ENCODE measurements at places on chromosomes 16 and 17.
A peak's percentile ranks its signal among the peaks of the same experiment; 100 is the strongest.

DNA sequence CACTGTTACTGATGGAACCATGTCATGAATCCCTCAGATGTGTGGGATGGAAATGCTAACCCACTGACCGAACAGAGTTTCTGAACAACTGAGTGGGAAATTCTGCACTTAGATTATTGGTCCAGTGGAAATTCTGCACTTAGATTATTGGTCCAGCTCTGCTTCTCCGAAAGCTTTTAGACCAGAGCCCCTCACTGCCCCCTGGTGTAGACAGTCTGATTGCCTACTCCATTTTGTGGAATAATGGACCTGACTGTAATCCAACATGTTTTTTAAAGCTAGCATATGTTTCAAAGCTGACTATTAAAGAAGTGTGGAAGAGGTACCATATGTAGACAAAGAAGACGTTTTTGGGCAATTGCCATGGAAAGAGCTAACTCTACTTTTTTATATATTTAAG lies 50.3 kb upstream of the TBX2 start:
- peak; percentile 2 for DNase-seq

DNA sequence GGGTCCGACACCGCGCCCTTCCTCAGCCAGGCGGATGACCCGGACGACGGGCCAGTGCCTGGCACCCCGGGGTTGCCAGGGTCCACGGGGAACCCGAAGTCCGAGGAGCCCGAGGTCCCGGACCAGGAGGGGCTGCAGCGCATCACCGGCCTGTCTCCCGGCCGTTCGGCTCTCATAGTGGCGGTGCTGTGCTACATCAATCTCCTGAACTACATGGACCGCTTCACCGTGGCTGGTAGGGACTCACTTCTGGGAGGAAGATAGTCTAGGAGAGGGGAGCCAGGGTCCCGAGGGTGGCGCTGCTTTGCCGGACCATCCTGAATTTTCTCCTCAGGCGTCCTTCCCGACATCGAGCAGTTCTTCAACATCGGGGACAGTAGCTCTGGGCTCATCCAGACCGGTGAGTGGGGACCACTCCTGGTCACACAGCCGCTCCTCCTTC lies 601 bp downstream of the SPNS1 start:
- DNase-seq, result no peak

- no peak for DNase-seq
These were observed 150.3 kb downstream of the KCNJ18 start for GRCh38 chr17:21842332-21843317.

DNA sequence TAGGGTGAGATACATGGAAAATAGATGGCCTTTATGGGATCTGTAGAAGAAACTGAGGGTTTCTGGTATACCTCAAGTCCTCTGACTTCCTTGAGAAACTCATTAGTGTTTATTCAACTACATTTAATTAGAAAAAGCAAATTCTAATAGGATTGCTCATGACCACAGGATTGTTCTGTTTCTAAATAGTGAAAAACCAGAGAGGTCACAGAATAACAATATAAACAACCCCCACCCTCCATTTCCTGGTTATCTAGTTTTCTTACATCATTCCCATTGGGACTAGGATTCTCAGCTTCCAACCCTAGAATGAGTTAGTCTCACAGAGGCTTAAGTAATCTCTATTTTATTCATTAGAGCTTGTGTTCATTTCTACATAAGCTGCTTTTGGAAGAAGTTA lies 30.0 kb downstream of the SF3B3 start:
- DNase-seq, result no peak

DNA sequence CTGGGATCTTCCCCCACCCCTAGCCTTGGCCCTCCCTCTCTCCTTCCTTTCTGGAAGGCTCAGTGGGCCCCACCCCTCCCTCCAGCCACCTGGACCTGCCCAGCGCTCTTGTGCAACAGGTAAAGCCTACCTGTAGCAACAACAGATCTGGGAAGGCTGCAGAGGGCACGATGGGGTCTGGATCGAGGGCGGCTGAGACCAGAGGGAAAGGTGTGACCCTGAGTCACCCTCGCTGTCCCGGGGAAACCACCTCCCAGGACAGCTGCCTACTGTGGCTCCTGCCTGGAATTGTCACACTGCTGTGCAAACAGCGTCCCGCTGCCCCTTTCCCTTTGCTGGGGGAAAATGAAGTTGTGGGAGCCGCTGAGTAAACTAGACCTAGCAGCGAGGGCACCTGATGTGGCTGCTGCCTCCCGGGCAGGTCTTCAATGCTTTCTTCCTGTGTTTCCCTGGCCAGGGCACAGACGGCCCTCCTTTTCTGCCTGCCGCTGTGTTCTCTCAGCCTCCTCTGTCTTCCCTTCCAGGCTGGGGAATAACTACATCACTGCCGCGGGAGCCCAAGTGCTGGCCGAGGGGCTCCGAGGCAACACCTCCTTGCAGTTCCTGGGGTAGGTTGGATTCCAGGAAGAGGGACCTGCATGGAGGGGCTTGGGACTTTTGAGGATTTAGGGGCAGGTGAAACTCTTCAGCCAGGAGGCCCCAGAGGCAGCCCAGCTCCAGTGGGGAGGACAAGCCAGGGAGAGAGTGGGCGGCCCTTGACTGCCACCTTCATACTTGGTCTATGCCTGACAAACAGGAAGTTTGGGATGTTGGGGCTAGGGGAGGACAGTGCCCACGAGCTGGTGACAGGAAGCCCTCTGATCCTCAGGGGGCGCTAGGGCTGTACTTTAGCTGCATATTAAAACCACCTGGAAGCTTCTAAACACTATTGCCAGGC lies 22.2 kb upstream of the CYLD start:
- no peak for DNase-seq

DNA sequence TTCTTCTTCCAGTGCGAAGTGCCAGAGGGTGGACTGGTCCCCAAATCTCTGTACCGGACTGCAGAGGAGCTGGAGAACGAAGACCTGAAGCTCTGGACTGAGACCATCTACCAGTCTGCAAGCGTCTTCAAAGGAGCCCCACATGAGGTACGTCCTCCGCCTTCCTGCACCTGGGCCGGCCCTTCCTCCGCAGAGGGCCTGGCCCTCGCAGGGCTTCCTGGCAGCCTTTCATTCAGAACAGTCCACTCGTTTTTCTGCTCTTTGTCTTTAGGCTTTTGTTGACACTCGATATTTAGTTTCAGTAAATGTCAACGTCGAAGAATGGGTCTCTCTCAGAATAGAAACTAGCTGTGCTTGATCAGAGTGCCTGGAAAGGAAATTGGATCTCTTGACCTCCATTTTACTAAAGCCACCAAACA lies 68.6 kb downstream of the SEC14L1 start:
- DNase-seq, result no peak

DNA sequence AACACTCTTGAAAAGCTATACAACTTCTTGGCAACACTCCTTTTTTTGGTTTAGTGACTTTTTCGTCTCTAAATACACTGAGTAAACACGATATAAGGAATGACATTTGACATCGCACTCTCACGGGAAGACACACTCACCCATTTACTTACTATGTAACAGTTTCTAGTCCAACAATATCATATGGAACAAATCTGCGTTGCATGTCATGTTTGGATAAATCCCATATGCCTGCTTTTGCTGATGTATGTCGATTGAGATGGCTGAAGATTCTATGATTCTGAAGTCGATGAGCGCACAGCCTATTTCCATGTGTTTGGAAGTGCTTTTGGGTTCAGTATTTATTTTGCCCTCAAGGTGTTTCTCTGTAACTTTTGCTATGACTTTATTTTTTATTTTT lies 18.2 kb downstream of the ITGAE start:
- no peak for DNase-seq

GRCh38 chr16:82264756-82265155 lies 94.7 kb upstream of the MPHOSPH6 start:
- no peak for DNase-seq

DNA sequence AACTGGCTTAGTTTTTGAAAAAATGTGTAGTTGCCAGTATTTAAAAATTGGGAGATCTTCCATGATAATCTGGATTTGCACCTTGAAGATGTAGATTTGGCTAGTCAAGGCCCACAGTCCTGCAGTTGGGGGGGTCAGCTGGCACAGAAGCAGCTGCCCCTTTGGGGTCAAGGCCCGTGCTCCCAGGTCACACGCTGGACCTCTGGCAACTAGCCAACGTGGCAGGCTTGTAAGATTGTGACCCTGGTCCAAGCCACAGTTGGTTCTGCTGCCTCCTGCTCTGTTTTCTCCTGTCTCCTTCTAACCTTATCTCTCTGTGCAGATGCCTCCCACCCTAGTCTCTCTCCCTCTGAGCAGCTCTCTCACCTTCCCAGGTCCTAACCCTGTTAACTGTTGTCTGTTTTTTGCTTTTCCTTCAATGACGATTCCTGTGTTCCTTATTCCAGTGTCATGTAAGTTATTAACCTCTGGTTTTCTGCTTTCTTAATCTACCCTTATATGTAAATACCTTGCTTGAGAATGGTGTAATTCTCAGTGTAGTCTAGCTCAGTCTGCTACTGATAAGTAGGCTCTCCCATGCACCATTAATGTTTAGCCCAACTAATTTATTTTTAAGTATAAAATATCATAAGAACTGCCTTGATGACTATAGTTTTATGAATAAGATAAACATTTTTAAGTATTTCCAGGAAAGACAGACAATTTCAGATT lies 27.9 kb downstream of the CLEC16A start:
- DNase-seq, result peak; percentile 95

GRCh38 chr17:61209525-61209924 lies 190.1 kb upstream of the TBX2 start:
- no peak for DNase-seq

DNA sequence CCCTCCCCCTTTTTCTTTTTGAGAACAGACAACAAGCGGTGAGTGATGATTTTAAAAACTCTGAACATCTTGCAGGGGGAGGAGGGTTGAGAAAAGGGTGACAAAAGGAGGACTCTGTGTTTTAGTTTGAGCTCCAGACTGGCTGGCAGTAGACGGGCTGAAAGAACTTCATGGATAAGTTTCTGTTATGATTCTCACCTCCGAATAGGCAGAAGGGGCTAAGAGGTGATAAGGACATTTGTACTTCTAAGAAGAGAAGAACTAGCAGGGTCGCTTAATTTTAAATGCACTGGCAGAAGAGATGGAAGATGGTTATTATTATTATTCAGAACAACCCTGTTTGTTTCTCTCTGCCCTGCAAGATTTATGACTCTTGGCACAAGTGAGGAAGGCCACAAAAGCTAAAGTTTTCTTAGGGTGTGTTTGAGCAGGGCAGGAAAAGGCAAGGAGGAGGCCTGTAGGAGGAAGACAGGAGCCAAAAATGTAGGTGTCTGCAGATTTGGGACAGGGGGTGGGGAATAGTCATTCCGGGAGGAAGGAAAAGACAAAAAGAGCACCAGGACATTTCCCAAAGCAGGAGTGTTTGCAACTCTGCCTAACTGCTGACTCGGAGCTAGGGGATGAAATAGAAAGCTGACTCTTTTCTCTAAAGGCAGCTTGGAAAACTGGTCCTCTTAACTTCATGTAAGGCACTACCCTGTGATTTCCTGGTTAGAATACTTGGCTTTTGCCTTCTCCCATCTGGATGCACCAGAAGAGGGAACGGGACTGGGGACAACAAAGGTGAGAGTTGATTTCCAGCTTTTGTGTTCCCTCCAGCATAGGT lies 11.9 kb upstream of the HOXB2 start:
- no peak for DNase-seq

DNA sequence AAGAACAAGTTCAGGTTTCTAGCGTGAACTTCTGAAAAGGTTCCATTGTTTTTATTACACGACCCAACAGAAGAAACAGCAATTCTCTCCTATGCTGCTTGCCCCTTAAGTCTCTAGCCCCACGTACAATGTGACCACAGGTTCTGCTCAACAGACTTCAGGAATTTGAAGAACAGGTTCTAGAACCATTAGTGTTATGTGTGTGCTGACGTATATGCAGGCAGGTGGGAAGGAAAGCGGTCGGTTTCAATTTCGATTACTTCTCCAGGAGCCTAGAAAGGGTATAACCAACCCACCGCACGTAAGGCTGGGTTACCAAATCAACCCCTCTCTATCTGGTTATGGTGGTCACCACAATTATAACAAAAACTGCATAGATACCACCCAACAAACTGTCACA lies 39.4 kb downstream of the XPO6 start:
- no peak for DNase-seq

- no peak for DNase-seq
These were observed 25.1 kb downstream of the SLC7A5 start for GRCh38 chr16:87844120-87844733.

DNA sequence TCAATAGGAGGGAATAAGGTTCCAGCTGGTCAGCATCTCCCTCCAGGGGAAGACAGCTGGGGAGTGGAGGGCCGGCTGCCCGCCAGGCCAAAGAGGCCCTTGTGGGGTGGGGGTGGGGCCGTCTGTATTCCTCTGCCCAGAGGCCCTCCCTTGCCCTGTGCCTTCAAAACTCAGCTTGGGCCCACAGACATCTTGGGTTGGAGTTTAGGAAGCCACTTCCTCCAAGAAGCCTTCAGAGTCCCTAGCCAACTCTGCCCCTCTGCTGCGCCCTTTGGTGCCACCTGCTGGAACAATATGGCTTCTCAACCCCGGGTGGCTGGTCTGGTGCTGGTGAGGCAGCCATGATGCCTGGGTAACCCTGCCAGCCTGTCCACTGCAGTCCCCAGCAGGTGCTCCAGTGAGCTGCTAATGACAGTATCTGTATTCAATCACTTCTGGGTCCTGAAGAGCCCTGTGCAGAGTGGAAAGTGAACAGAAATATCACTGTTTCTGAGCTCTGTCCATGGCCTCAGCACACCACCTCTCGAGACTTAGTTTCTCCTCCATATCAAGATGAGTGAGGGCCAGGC lies 16.7 kb downstream of the HSD11B2 start:
- DNase-seq, result peak; percentile 86

DNA sequence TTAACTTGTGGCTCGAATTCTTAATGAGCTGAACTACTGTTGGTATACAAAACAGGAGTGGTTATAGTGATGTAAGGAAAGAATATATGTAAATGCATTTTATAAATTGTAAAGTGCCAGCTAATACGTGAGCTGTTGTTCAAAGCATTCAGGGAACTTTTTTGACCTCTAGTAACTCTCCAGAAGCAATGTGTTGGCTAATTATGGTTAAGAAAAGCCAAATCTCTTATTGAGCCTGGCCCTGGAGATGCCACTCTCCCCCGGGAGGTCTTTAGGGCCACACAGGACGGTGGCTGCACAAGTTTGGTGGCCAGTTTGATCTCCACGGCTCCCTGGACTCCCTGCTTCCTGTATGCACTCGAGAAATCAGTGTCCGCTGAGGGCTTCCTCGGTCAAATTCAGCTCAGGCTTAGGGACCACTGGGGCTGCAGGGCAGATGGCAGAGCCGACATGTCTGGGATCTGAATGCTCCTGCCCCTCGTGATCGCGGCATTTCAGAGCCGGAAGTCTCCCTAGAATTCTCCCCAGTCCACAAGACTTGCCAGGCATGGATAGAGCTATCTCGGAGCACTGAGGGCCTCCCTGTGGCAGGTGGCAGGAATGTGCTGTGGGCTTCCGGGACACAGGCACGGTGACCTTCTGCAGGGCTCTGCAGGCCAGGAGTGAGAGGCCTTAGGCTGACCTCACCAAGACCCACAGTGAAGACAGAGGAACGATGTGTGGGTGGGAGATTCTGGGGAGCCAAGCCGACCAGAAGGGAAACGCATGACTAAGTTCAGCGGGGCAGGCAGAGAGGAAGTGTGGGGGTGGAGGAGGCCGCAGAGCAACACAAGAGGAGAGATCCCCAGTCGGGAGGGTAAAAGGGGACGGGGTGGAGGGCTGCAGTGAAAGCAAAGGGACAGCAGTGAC lies 18.6 kb upstream of the PITPNM3 start:
- DNase-seq, result peak; percentile 46

GRCh38 chr16:54425681-54426552 lies 139.3 kb upstream of the IRX3 start:
- no peak for DNase-seq

GRCh38 chr17:27802962-27803680 lies 2.8 kb upstream of the NOS2 start:
- DNase-seq, result no peak

Data from hematopoietic multipotent progenitor cell treated with erythropoietin and hydrocortisone succinate and interleukin-3 and kit ligand, for 8 days (in vitro differentiated cells).